ENCODE measurements at places on chromosomes 12 and 14. TPM values are rescaled to one million over a fixed set of nuclear protein-coding genes. Genes with fewer than 3 reads are reported as not detected.

Gene RFX4
- not detected for total RNA-seq

Gene PAX9
- 0.53 TPM for total RNA-seq

Gene C12orf56
- 1.2 TPM for total RNA-seq

Gene TMEM179
- total RNA-seq = 1.2 TPM

Gene TC2N
- total RNA-seq = 22.1 TPM

Gene CCDC38
- not detected for total RNA-seq

Gene SLC7A8
- total RNA-seq = 50.2 TPM

Gene PPP4R4
- total RNA-seq = 0.06 TPM

Gene ASIC1
- 3.9 TPM for total RNA-seq

Gene NANOG
- total RNA-seq = 0.06 TPM

Gene PFDN5
- 462 TPM for total RNA-seq

Gene KRT85
- total RNA-seq = not detected

Gene SIRT4
- 6.3 TPM for total RNA-seq

Gene SIX4
- total RNA-seq = 11.9 TPM

Gene TMCC3
- total RNA-seq = 23.3 TPM

Gene ZNF385A
- total RNA-seq = 12.1 TPM

Gene GLS2
- 2.2 TPM for total RNA-seq

All from metanephros (tissue), 2 donors.